ENCODE measurements at places on chromosomes 7 and 10. TPM values are rescaled to one million over a fixed set of nuclear protein-coding genes. Genes with fewer than 3 reads are reported as not detected.

- H3K27me3 ChIP-seq, result no peaks in the 10 kb centered on the region
- no peak for DNase-seq
- H3K27ac ChIP-seq, result peak overlapping the region; percentile 96
- H3K36me3 ChIP-seq, result no peaks in the 10 kb centered on the region
- peak overlapping the region; percentile 77 for H3K4me3 ChIP-seq
- peaks cover 27% of the 10 kb centered on the region for H3K4me1 ChIP-seq
These were observed 772 bp downstream of the PRDX3 start for GRCh38 chr10:119177708-119178371.

- no peaks in the 10 kb centered on the region for H3K36me3 ChIP-seq
- no peaks in the 10 kb centered on the region for H3K27me3 ChIP-seq
- no peak overlapping the region for H3K4me3 ChIP-seq
- H3K27ac ChIP-seq, result no peak overlapping the region
- H3K4me1 ChIP-seq, result no peaks in the 10 kb centered on the region
These were observed 322.0 kb upstream of the SEMA3D start for GRCh38 chr7:85508642-85509410.

- no peak for DNase-seq
- no peak overlapping the region for H3K4me3 ChIP-seq
- no peaks in the 10 kb centered on the region for H3K27me3 ChIP-seq
- H3K27ac ChIP-seq, result no peak overlapping the region
These were observed 33.4 kb downstream of the PRKAR2B start for GRCh38 chr7:107077699-107078516.

DNA sequence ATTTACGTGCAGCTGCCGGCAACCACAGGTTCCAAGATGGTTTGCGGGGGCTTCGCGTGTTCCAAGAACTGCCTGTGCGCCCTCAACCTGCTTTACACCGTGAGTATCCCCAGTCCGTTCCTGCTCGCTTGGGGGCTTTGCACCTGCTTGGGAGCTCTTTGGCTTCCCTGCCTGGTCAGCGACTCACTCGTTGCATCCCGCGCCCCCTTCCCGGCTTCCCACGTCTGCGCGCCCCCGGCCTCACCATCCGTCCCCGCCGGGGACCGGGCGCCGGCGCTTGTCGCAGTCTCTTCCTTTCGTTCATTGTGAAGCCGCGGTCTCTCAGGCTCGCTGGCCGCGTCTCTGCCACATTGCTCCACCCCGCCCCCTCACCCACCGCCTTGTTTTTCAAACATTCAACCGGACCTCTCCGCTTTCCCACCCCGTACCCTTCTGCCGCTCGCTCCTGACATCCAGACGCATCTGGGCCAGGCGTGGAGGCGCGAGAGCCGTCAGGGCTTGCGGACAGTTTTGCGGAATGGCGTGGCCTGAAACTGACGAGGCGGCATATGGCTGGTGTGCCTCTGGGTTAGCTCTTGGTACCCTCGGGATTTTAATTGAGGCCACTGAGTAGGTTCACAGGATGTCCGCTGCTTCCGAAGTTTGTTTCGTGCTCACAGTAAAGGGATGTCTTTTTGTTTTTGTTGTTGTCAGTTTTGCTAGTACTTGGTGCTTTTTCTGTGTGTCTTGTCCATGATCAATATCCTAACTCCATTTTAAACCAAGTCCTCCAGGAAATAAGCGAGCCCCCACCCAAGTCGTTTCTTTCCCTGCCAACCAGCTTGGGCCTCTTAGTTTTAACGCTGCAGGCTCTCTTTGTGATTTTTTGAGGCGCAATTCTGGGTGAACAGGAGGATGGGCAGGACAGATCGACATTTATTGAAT lies 639 bp downstream of the TSPAN13 start:
- no peaks in the 10 kb centered on the region for H3K4me1 ChIP-seq
- DNase-seq, result no peak
- peak overlapping the region; percentile 57 for H3K4me3 ChIP-seq
- no peaks in the 10 kb centered on the region for H3K36me3 ChIP-seq

The PKD2L1 gene
- not detected for total RNA-seq

GRCh38 chr7:157276731-157277562 lies 59.9 kb upstream of the DNAJB6 start:
- H3K27ac ChIP-seq, result no peak overlapping the region
- H3K36me3 ChIP-seq, result no peaks in the 10 kb centered on the region
- DNase-seq, result peak; percentile 53
- no peaks in the 10 kb centered on the region for H3K4me1 ChIP-seq
- H3K27me3 ChIP-seq, result peaks cover 29% of the 10 kb centered on the region

The ARID5B gene
- total RNA-seq, result 109 TPM

The CTTNBP2 gene
- total RNA-seq, result 4.9 TPM

The SPDYE2 gene
- not detected for total RNA-seq

GRCh38 chr7:145082366-145083161 lies 246.7 kb upstream of the TPK1 start:
- no peak for DNase-seq
- no peaks in the 10 kb centered on the region for H3K27me3 ChIP-seq
- H3K4me1 ChIP-seq, result no peaks in the 10 kb centered on the region
- no peak overlapping the region for H3K4me3 ChIP-seq
- H3K36me3 ChIP-seq, result no peaks in the 10 kb centered on the region

The CARD11 gene
- total RNA-seq, result 0.71 TPM

GRCh38 chr7:83096065-83096580 lies 66.6 kb downstream of the PCLO start:
- no peak for DNase-seq
- no peak overlapping the region for H3K4me3 ChIP-seq
- H3K27ac ChIP-seq, result no peak overlapping the region

The OSBPL3 gene
- 1.9 TPM for total RNA-seq

The IFIT1B gene
- not detected for total RNA-seq

DNA sequence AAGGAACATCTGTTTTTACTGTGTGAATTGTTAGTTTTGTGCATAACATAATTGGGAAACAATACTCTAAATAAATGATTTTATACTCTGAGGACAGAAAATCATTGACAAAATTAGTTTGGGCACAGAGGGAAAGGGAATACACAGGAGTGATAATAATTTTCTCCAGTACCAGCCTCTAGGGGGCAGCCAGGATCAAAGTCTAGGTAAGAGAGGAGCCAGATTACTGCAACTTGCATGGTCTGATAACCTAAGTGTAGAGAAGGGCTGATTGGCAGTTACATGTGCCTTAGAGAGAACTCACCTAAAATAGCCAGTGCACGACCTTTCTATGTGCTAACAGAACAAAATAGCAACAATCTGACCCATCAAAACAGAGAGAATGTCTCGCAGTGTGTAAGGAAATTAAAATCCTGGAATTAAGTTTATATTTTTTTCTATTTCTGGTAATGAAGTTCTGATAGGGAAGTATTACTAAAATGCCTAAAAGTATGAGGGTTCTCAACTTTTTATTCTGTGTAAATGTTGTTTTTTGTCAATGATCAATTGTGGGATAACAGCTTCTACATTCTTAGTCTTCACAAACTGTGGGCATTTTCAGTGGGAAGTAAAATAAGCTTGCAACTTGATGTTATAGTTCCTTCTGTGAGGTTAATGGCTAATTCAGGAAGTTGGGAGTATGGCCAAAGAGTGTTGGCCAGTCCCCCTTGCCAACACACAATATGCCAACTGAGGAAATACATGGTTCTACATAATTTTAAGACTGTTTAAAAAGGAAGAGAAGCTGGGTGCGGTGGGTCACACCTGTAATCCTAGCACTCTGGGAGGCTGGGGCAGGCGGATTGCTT lies 66.4 kb downstream of the EXOC6 start:
- no peaks in the 10 kb centered on the region for H3K4me1 ChIP-seq
- H3K27me3 ChIP-seq, result no peaks in the 10 kb centered on the region
- no peak overlapping the region for H3K27ac ChIP-seq

GRCh38 chr7:380139-380485 lies 90.1 kb downstream of the FOXL3 start:
- DNase-seq, result no peak
- no peaks in the 10 kb centered on the region for H3K36me3 ChIP-seq
- H3K4me3 ChIP-seq, result peak overlapping the region; percentile 18
- no peak overlapping the region for H3K27ac ChIP-seq

The TAS2R3 gene
- total RNA-seq, result 1.8 TPM

- no peak for DNase-seq
- no peaks in the 10 kb centered on the region for H3K4me1 ChIP-seq
- no peak overlapping the region for H3K4me3 ChIP-seq
- no peaks in the 10 kb centered on the region for H3K36me3 ChIP-seq
These were observed 27.1 kb upstream of the PLXNA4 start for GRCh38 chr7:132603220-132603833.

The KEL gene
- not detected for total RNA-seq

The PALD1 gene
- total RNA-seq, result 20.4 TPM
